IPS DF 19.7 (cell line): ENCODE measurements at places on chromosomes 3 and 15.

DNA sequence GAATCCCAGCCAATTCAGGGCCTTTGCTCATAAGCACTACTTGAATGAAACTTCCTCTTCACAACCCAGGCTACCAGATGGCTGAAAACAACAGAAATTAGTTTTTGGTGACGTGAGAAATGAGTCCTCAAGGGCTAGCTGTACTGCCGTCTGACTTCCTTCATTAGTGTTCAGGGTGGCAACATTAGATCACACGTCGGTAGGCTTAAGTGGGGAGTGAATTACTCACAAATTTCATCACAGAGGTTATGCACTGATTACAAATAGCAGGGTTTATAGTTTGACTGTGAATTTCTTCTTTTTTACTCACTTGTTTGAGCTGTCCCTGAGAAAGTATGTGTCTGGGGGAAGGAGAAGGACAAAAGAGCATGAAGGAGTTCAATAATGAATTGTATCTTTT is 397.2 kb downstream of the GAP43 start:
- no peak for DNase-seq

GRCh38 chr3:178671791-178672190 is 135.6 kb downstream of the KCNMB2 start:
- no peak for DNase-seq

DNA sequence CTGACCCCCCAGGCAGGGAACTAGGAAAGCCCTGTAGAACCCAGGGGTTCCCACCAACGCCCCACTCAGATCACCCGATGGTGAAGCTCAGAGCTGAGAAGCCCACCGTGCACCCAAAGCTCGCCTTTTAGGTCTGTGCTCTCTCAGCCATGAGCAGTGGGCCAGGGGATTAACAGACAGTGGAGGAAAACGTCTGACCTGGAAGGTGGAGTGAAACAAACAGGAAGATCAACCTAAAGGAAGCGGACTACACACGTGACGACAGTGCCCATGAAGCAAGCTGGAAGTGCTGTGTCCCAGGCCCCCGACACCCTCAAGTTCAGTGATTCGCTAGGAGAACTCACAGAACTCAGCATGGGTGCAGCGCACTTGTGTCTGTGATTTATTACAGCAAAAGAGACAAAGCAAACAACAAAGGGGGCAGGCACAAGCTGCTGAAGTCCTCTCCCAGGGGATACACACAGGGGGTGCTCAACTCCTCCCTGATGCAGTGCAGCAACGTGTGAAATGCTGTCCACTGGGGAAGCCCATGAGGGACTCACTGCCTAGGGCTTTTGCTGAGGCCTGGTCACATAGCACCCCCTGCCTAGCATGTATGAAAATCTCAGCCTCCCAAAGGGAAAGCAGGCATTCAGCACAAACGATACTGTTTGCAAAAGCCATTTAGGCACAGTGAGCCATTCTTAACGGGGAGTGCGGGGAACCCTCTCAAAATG is 43.5 kb downstream of the CFAP92 start:
- DNase-seq = no peak

DNA sequence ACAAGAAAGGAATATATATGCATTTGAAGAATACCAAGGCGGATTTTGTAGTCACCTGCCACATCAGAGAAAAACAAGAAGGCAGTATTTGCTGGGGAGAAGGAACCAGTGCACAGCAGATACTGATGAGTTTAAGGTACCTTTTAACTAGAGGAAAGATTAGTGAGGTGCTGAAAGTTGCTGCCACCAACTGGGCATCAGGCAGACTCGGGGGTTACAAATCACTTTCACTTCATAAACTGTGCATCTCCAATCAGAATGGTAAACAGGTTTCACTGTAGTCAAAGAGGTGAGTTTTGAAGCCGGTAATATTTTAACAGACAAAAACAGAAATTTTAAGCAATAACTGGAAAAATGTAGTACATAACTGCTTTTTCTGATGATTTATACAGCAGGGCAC is 4.1 kb downstream of the FBN1 start:
- DNase-seq = no peak

DNA sequence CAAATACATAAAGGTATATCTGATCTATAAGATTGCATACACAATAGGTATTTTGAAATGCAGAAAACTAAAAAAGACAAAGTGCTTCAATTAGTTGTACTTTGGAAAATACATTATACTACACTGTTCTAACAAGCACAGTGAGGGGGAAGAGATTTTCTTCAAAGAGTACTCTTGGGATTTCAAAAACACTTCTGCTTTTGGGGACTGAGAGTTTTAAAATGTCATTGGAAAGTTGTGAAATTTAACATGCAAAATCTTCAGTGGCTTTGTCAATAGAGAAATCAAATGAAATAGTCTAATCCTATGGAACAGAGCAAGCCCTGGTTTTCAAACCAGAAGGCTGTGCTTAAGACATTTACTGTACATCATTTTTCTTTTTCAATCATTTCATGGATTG is 322.2 kb upstream of the SEMA6D start:
- no peak for DNase-seq
